Right ventricle myocardium inferior (tissue), 1 donor: ENCODE measurements at places on chromosomes 3 and 15. TPM values are rescaled to one million over a fixed set of nuclear protein-coding genes. Genes with fewer than 3 reads are reported as not detected.

The AQP9 gene
- total RNA-seq = 1.5 TPM

The RTP3 gene
- not detected for total RNA-seq

The SIDT1 gene
- total RNA-seq = 0.62 TPM

- peak; percentile 49 for DNase-seq
Measured at GRCh38 chr15:89781055-89781454, 4.9 kb downstream of the MESP2 start.

DNA sequence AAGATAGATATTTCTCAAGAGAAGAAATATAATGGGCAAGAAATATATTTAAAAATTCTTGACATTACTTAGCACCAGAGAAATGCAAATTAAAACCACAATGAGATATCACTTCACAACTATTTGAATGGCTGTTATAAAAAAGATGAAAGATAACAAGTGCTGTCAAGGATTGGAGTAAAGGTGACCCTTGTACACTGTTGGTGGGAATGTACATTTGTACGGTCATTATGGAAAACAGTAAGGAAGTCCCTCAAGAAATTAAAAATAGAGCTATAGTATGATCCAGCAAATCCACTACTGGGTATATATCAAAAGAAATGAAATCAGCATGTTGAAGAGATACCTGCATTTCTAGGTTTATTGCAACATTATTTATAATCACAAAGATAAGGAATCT is 326.4 kb downstream of the GBE1 start:
- DNase-seq = no peak

DNA sequence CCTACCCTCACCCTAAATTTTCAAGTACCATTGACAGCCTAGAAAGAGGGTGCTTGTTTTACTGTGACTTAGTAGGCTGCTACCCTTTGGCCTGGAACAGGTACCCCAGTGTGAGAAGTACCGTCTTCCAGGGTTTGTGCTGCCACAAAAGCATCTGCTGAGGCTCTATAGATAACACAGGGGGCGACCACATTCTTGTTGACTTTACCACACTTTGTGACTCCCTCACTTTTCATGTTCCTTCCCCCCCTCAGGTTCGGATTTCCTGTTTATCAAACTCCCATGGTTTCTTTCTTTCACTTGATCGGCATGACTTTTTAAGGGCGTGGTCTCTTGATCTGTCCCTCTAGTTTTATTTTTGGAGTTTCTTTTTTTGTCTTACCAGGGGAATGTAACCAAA is 23.5 kb downstream of the EXOG start:
- no peak for DNase-seq
